ENCODE measurements at places on chromosomes 3 and 15.

DNA sequence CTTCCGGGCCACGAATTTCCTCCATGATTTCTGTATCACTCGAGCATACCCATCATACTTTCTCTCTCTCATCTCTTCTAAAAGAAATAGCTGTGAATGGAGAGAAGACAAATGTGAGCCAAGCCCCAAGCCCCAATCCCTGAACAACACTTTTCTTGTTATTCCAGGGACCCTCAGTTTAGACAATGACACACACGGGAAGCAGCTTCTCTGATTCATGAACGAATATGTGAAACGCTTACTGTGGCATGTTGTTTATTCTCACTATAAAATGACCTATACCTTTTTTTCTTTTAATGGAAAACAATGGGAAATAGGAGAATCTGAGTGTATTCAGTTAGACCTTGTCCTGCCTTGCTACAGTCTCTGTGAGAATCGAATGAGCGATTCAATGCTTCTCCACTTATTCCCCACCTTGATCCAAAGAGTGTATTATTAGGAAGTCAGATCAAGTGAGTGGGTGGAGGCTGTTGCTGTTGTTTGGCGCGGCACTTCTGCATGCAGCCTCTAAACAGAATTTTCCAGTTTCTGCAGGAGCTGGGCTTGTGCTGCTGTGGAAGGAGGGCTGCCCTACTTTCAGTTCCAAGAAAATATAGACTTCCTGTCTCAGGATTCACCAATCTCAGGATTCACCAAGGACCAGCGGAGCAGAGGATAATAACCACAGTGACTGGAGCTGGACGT is 32.4 kb upstream of the LDHAL6B start:
- DNase-seq = no peak

GRCh38 chr15:60945196-60945595 is 283.9 kb downstream of the RORA start:
- DNase-seq = no peak

- no peak for DNase-seq
Observed at GRCh38 chr3:157166115-157166514, 6.2 kb upstream of the CCNL1 start.

DNA sequence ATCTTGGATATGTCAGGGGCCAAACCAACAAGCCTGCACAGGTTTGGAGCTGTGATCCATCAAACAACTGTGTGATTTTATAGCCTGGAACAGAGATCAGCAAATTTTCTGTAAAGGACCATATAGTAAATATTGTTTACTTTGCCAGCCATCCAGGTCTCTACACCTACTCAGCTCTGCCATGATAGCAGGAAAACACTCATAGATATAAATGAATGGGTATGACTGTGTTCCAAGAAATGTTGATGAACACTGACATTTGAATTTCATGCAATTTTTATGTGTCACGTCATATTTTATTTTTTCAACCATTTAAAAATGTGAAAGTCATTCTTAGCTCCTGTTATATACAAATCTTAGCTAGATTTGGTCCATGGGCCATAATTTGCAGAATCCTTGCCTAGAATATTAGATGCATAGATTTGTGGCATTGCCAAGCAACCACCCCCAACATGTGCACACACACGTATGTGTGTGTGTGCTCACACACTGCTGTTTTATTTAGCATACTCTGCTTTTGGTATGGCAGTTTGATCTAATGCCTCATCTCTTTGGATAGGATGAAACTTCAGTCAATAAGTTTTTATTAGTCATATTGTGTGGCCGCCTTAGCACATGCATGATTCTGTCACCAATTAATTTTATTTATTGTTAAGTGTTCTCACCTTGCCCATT is 6.4 kb downstream of the ATXN7 start:
- no peak for DNase-seq

GRCh38 chr3:171881251-171881650 is 38.1 kb downstream of the TMEM212 start:
- no peak for DNase-seq

DNA sequence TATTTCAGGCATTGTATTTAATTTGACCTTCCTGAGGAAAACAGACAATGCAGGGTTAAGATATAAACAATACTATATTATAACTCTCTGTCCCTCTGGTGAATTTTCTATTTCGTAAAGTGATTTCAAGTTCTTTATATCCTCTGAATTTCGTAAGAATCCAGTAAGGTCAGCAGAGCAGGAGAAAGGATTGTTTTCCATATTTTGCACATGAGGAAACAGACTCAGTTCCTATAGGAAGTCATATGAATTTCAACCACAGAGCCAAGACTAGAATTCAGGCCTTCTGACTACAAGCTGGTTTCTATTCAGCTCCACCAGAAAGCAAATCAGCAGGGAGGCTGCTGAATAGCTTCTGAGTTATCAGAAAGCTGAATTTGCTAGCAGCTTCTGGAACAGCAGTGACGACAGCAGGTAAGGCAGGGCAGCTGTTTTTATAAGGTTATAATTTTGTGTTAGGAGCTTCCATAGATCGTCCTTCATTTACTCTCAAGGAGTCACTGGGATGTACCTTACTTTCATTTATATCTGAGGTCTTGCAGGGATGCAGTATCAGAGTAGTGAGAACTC is 11.1 kb upstream of the PLAAT1 start:
- no peak for DNase-seq

DNA sequence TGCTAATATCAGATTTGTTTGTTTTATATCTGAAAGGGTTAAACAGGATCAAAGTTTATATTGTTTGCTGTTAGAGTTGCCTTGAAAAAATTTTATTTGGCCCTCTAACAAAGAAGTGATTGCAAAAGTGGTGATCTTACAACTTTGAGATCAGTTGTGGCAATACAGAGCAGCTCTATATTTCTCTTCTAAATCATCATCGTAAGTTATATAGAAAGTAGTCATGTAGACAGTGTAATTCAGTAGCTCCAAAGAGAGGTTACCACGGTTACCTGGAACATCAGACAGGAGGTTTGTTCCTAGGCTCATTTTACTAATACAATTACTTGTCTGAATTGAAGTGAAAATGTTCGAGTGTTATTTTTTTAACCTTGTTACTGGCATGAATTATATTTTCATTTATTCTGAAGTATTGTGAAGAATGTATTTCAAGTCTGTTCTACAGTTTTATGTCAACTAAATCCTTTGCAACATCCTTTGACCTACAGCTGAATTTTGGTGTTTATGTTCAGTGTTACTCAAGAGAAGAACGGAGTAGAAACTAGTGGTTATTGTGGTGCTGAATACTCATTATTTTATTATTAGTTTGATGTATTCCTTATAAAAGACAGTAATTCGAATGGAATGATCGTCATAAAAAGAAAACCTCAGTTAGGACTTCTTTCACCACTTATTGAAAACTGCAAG is 214.2 kb downstream of the NAALADL2 start:
- no peak for DNase-seq
